ENCODE measurements at places on chromosomes 6 and 20.
A peak's percentile ranks its signal among the peaks of the same experiment; 100 is the strongest.

- peak; percentile 51 for DNase-seq
Observed at GRCh38 chr6:45514454-45515230, 136.9 kb upstream of the SUPT3H start.

GRCh38 chr6:16136621-16137450 lies 8.0 kb downstream of the MYLIP start:
- no peak for DNase-seq

- no peak for DNase-seq
Observed at GRCh38 chr6:47743744-47744143, 38.1 kb upstream of the OPN5 start.

DNA sequence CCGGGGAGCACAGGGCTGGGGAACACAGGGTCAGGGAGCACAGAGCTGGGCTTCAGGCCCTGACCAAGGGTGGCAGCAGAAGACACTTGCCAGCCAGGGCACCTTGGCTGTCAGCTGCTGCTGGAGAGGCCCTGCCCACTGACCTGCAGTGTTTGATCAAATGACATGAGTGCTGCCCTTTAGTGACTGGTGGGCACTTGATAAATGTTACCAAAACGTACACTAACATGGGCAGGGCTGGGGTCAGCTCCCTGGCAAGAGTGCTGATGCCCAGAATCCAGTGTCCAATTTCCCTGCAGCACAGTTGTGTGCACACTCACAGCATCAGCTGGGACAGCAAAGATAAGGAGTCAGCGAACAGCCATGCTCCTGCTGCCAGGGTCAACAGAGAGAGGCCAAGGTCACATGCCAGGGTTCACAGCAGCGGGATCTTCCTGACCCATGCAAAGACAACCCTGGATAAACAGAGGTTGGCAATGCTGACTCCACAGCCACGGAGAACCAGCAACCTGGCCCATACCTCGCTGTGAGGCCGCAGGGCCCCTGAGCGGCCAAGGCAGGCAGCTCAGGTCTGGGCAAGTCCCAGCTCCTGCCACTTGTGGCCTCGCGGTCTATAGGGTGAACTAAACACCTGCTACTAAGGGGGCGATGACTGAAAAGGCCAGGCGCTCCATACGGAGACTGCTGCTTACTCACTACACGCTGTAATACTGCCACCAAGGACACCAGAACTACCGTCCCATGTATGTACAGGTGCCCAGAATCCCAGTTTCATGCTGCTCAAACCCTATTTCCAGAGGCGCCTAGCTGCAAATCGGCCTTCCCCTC lies 46.3 kb downstream of the NINL start:
- DNase-seq, result peak; percentile 9

DNA sequence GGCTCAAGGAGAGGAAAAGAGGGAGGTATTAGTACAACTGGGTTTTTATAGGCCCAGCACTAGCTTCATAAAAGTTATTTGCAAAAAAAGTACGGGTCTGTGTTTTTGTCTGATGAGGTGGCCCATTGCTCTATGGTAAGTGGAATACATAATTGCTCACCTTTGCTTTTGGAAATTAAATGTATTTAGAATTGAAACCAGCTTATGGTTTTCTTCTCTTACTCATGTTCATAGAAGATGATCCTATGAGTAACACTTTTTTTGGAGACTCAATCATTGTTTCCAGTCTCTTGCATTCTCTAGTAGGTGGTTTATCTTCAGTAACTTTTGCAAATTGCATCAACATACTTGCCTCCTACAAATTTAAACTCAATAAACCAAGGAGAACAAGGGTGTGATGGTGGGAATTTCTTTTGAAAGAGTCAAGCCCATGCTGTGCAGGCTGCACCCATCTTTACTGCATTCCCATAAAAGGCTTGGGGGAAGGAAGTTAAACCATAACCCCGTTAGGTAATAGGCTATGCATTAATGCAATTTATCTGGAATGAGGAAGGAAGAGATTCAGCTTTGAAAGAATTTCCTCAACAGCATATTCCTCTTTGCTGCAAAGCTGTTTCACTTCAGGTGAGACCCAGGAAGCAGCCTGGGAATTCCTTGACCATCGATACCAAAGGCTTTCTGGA lies 48.5 kb upstream of the EDN1 start:
- DNase-seq, result no peak
